Cardiac fibroblast (primary cell): ENCODE measurements at places on chromosomes 4 and X.
A peak's percentile ranks its signal among the peaks of the same experiment; 100 is the strongest.

DNA sequence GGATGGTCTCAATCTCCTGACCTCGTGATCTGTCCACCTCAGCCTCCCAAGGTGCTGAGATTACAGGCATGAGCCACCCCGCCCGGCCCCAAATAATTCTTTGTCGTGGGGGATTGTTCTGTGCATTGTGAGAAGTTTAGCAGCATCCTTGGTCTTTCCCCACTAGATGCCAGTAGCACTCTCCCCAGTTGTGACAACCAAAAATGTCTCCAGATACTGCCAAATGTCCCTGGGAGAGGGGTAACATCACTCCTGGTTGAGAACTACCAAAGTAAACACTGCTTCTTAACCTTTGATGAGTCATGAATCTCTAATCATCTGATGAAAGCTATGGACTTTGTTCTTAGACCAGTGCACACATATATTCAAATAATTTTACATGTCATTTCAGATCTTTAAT lies 90.7 kb upstream of the BRS3 start:
- DNase-seq: no peak

GRCh38 chrX:118221733-118222132 lies 105.1 kb upstream of the KLHL13 start:
- DNase-seq: peak; percentile 37

DNA sequence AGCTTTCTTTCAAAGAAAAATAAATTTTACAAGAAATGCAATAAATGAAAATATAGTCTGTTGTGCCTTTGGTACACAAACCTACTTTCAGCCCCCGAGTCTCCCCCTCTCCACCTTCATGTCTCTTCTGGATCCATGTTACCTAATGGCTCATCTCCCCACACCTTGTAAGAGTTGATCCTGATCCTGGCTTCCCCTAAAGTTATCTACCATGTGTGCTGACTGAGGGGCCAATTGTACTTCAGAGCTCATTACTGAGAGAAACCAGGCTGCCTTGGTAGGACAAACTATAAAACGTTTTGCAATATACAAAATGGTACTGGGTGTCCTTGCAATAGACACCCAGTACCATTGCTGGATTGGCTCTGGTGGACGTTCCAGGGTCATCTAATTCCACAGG lies 11.8 kb downstream of the PALLD start:
- no peak for DNase-seq

DNA sequence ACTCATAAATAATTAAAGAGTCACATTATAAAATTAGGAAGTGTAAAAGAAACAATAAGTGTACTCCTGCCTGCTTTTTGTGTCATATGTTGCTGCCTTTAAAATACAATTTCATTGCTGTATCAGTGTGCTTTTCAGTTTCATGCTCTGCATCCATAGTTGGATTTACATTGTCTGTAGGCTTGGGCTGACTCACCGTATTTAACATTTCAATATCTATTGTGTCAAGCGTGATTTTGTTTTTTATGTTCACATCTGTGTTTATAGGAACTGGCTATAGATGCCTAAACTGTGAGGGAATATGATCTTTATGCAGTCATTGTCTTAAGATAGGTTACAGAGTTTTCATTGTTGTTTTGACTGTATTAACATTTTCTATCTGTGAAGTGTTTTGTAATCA lies 18.1 kb downstream of the CCSER1 start:
- DNase-seq: no peak

DNA sequence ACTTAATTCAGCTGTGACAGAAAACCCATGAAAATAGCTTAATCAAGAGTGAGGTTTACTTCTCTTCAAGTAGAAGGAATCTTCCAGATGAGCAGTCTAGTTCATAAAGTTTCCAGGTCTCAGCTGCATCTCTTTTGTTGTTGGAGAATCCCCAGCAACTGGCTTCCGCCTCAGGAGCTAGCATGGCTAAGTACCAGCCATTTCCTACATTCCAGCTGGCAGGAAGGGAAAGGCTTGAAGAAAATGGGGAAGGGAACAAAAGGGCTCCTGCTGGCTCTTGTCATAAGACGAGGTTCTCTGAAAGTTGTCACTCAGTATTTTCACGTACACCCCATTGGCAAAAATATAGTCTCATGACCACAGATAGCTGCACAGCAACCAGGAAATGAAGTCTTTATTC lies 27.3 kb upstream of the TRIM2 start:
- DNase-seq: no peak

DNA sequence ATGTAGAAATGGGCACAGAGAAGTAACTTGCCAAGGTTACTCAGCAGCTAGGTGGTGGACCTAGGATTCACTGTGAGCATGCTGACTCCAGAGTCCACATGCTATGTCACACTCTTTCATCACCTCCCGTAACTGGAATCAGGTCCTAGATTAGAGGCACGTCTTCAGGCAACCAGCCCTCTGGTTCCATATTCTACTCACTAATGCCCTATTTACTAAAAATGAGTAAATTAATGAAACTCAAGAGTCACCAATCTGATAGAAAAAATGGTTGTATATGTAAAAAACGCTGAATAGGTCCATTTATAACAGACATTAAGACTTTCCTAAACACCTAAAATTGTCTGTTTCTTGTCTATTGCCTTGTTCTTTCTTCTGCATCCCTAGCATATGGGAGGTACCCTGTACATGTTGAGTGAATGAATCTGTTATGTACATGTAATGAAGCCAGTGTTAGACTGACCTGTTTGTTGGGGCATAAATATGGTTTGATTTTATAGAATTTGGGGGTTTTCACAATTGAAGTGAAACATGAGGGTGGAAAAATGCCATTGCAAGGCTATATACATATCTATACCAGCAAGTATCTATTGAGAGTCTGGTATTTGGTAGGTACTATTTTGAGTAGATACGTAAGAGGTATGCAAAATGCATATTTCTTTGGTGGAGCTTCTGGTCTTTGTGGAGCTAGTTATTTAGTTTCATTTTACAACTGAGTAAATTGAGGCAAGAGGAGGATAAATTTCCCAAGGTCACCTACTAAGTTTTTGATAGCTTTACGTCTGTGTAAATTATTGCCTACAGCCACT lies 7.5 kb upstream of the RUFY3 start:
- DNase-seq: no peak

- no peak for DNase-seq
These were observed 51.5 kb downstream of the TMEM165 start for GRCh38 chr4:55447108-55447708.

GRCh38 chr4:152503653-152504290 lies 32.1 kb downstream of the FBXW7 start:
- DNase-seq: no peak

- peak; percentile 18 for DNase-seq
These were observed 62.8 kb upstream of the NEIL3 start for GRCh38 chr4:177246641-177247584.
